ENCODE measurements at places on chromosomes 11 and 22.

- peak; percentile 70 for DNase-seq
Observed at GRCh38 chr11:113603277-113604059, 102.6 kb downstream of the TMPRSS5 start.

- no peak for DNase-seq
Observed at GRCh38 chr22:39625569-39626537, 55.3 kb downstream of the CACNA1I start.

DNA sequence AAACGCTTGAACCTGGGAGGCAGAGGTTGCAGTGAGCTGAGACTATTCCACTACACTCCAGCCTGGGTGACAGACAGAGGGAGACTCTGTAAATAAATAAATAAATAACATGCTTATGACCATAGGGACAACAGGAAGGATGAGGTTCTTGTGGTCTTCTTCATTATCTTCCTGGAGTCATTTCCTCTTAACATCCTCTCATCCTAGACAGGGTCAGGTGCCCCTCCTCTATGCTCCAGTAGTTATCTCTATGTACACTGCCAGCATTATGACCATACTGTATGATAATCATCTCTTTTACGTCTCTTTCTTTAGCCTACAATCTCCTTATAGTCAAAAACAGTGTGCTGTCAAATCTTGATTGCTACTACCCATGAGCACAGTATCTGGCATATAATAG is 17.7 kb downstream of the RAB30 start:
- DNase-seq, result no peak

- DNase-seq, result no peak
Observed at GRCh38 chr11:27388869-27389268, 25.9 kb upstream of the CCDC34 start.

DNA sequence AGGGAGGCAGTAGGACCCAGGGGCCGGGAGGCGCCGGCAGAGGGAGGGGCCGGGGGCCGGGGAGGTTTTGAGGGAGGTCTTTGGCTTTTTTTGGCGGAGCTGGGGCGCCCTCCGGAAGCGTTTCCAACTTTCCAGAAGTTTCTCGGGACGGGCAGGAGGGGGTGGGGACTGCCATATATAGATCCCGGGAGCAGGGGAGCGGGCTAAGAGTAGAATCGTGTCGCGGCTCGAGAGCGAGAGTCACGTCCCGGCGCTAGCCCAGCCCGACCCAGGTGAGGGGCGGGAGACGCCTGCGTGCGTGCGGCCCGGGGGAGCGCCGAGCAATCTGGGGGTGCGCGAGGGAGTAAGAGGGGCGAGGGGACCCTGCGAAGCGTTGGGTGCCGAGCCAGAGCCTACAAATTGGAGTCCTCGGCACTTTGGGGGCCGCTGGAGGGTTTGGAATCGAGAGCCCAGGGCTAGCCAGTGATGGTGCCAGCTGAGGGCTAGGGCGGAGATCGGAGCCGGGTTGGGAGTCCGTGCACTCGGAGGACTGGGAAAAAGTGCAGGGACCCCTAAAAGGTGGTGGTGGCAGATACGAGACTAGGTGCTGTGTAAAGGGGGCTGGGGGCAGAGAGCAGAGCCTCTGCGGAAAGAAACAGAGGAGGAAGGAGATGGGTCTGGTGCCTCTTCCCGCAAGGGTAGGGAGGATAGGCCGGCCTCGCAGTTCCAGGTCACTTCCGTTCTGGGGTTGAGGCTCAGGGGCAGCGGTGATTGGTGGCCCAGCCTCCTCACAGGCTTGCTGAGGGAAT is at the start of gene SERPINH1:
Gene SERPINH1, plus strand, starts transcription at position 206 of the 788 bp plus-strand sequence. CDS start 4,097 bp downstream, outside the sequence.
- peak; percentile 72 for DNase-seq

GRCh38 chr22:29798318-29798717 is 31.1 kb downstream of the UQCR10 start:
- no peak for DNase-seq

GRCh38 chr11:131378931-131379330 is 8.5 kb downstream of the NTM start:
- DNase-seq, result no peak

- no peak for DNase-seq
Observed at GRCh38 chr11:75355051-75355450, 3.6 kb upstream of the ARRB1 start.

DNA sequence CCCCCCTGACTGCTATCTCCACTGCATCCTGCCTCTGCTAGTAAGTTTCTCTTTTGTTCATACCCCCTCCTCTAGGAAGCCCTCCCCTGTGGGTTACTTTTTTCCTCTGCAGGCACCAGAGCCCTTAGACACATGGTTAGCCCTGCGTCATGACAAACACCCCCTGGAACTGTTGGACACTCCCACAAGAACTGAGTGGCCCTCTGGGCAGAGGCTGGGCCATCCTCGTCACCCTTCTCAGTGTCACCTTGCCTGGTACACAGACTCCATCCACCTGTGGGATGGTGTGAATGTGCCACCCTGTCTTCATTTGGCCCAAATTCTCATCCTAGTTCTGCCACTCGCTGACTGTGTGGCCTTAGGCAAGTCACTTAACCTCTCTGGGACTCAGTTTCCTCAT is 4.1 kb upstream of the RAB3IL1 start:
- no peak for DNase-seq

DNA sequence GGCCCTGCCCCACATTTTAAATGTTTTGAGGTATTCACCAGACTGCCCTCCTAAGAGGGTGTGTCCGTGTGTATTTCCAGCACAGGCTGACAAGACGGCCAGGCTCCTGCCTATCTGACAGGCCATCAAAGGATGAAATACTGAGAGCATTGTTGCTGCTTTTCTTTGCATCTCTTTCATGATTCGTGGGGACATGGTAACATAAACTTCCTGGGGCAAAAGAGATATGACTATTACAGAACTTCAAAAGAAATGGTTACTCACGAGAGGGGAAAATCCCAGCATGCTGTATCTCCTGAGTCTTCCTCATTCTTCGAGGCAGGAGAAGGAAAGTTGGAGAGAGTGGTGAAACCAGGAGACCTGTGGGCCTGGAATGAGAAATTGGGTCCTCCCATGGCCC is 10.3 kb upstream of the BIK start:
- DNase-seq, result no peak

- DNase-seq, result no peak
Observed at GRCh38 chr11:12581923-12582322, 92.3 kb upstream of the TEAD1 start.

DNA sequence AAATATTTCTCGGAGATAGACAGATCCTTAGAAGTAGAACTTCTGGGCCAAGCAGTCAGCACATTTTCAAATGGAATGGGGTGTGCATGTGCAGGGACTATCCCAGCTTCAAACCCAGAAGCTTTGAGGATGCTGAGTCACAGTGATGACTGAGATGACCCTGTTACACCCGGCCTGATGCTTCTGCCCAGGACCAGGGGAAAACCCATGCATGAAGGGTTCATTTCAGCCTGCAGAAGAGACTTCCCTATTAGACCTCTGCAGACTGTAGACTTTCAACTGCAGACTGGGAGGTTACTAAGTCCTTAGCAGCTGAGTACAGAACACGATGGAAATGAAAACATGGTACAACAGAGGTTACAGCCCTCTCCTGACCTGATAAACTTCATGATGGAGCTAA is 3.6 kb upstream of the OR2AT4 start:
- no peak for DNase-seq

GRCh38 chr11:64608046-64608445 is 17.0 kb downstream of the SLC22A12 start:
- no peak for DNase-seq

DNA sequence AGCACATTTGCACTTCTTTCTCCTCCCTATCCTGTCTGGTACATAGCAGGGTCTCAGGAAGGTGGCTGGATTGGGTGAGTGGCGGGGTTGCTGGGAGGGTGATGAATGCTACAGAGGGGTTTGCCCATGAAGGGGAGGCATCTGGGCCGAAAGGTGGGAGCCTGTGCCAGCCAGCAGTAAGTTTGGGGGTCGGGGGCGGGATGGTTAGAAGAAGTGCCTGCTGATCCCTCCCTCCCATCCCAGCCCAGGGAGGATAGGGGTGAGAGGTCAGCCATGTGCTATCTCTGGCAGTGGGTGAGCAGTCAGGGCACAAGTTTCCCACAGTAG is 2.8 kb downstream of the CD82 start:
- no peak for DNase-seq

DNA sequence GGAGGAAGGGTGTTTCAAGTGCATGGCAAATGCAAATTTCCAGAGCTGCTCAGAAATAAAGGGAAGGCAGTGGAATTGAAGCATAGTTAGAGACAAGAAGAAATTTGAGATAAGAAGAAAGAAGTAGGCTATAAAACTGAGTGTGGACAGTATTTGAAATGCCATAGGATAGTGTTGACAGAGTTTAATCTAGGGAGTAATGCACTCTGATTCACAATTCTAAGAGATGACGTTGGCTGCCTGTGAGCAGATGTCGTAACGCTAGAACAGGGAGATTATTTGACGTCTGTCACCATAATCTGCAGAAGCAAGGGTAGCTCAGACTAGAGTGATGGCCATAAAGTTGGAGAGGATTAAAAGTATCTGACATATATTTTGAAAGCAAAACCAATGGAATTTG is 389.9 kb upstream of the KIRREL3 start:
- DNase-seq, result no peak

GRCh38 chr11:116853461-116854073 is 16.1 kb upstream of the APOA1 start:
- DNase-seq, result no peak

DNA sequence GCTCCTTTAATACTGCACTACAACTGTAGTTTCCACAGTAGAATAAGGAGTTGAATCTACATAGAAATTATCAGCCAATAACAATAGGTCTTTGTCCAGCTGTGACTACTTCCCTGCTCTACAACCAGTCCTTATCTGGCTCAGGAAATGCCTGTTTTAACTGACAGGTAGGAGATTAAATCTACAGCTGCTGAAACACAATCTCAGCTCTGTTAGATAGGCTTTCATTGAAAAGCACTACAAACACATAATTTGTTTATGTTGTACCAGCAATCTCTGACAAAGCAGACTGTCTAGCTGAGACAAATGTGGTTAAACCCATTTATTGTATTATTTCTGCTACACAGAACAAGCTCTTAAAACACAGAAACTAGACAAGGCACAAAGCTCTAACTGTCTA is 230.0 kb downstream of the SOX6 start:
- no peak for DNase-seq

GRCh38 chr22:17213976-17214375 is 5.3 kb downstream of the ADA2 start:
- DNase-seq, result peak; percentile 32

- DNase-seq, result no peak
Observed at GRCh38 chr11:74572349-74572748, 20.0 kb upstream of the POLD3 start.

DNA sequence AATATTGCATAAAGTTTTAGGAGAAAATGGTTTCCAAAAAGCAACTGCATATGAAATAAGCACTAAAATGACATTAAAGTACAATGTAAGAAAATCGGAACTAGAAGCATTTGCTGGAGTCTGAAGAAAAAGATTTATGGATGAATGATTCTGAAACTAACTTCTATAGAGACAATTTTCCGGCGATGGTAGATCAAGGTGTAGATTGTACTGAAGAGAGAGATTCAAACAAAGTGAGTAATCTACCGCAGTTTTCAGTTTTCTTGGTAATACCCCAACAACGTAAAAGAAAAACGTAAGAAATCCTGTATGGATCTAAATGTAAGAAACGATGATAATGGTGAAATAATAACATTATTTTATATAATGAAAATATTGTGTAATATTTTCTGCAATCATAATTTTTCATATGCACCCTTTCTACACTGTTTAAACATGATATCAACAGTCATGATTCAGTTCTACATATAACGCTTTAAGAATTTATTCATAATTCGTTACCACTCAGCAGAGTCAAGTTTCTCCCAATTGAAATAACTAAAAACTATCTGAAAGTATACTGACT is 1.8 kb upstream of the CDPF1 start:
- no peak for DNase-seq

DNA sequence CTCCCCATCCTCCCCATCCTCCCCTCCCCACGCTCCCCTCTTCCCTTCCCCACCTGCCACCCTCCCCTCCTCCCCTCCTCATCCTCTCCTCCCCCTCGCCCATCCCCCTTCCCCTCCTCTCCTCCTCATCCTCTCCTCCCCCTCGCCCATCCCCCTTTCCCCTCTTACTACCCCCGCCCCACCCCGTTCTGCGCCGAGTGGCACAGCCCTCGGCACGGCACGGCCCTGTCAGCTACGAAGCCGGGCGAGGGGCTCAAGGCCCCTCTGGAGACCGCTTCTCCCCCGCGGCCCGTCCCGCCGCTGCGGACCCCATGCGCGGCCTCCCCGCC is 449.9 kb downstream of the OPCML start:
- no peak for DNase-seq

- DNase-seq, result no peak
Observed at GRCh38 chr11:75265851-75266531, 25.4 kb downstream of the TPBGL start.

DNA sequence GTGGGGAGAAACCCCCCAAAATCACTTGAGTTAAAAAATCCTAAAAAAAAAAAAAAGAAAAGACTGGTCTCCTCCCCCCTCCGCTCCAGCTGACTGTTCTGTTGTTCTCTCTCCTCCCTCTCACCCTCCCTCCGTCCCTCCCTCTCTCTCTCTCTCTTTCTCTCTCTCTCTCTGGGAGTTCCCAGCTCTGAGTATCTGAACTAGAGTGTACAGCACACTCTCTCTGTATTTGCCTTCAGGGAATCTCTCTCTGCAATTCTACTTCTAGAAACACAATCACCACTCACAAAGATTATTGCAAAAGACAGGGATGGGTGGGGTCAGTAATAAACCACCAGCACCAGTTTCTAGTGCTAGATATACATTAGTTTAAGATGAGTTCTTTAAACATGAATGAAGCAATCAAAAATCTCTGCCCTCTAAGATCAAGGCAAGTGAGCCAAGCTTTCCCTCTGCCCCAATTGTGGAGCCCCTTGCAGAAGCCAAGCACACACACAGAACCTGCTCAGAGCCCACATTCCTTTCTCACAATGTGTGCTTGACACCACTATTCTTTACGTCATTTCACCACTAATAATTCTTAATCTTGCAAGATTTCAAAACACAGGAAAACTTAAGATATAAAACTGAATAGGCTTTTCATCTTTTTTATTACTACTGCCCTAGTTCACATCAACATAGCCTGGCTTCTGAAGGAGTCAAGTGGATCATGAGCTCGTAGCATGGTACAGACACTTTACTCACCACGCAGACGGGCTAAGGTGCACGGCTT is 133.5 kb downstream of the RBFOX2 start:
- DNase-seq, result no peak

GRCh38 chr11:128421577-128422330 is 165.6 kb downstream of the ETS1 start:
- DNase-seq, result no peak

- no peak for DNase-seq
Observed at GRCh38 chr22:50084614-50085021, 608 bp downstream of the MLC1 start.

GRCh38 chr11:115501893-115502589 is 2.2 kb downstream of the CADM1 start:
- no peak for DNase-seq

GRCh38 chr11:120147094-120147949 is 9.4 kb upstream of the TRIM29 start:
- DNase-seq, result no peak

GRCh38 chr22:50583294-50583861 is 729 bp upstream of the CHKB start:
- no peak for DNase-seq

All from substantia nigra (tissue), 51 donors.